ENCODE measurements at places on chromosomes 12 and 14. TPM values are rescaled to one million over a fixed set of nuclear protein-coding genes. Genes with fewer than 3 reads are reported as not detected.

VDR gene
- total RNA-seq: not detected

HDAC7 gene
- total RNA-seq: 31.7 TPM

BAZ2A gene
- total RNA-seq: 22.6 TPM

KCNMB4 gene
- 0.22 TPM for total RNA-seq

GCH1 gene
- 12.7 TPM for total RNA-seq

DNA sequence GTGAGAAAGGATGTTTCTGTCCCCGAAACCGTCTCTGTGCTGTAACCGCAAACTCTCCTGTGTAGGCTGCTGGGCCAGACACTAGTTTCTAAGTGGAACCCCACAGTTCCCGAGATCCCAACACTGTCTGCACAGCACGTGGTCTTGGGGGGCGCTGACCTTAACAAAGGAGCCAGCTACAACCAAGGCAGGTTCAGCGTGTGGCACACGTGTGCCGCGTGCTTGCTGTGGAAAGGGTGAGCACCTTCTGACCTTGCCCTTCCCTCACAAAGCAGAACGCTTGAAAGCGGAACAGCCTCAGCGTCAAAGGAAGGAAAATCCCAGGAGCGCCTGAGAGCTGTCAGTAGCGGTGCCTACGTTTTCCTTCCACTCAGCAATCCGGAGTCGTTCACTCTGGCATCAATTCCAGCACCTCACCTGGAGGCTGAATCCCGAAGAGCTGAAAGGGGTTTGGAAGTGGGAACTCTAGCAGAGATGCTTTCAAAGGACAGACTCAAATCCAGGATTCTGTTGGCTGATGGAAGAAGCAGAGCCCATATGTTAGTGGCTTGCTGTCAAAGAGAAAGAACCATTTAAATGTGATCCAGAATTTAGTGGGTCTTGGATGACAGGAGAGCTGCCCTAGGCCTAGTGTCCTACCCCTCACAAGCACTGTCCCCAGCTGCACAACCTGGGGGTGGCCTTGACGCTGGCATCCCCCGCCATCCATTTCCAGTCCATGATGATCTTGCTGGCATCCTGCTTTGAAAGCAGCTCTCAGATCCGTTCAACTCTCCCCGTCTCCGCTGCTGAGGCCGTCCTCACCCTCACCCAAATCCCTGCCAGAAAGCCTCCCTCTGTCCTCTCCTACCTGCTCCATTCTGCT, 27.1 kb downstream of the CCDC92 start:
- no peak for DNase-seq

GRCh38 chr12:53292426-53292825, 2.9 kb upstream of the PFDN5 start:
- no peak for DNase-seq

DNA sequence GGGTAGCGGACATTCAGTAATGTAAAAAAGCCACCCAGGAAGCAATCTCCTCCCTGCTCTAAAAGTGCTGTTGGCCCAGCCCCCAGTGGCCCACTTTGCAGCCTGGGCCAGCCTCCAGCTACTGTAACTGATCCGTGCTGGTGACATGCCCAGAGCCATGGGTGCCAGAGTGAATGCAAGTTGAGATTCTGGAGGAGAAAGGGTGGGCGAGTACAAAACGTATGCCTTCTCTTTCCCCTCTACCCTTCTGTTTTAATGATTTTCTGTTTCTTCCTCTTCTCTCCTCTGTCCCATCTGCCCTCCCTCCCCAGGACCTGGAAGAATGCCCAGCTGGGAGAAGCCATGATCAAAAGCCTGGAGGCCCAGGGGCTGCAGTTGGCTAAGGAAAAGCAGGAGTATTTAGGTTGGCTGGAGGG, 16.9 kb downstream of the PLEKHD1 start:
- no peak for DNase-seq

- no peak for DNase-seq
These were observed 2.3 kb downstream of the YY1 start for GRCh38 chr14:100241279-100241678.

DNA sequence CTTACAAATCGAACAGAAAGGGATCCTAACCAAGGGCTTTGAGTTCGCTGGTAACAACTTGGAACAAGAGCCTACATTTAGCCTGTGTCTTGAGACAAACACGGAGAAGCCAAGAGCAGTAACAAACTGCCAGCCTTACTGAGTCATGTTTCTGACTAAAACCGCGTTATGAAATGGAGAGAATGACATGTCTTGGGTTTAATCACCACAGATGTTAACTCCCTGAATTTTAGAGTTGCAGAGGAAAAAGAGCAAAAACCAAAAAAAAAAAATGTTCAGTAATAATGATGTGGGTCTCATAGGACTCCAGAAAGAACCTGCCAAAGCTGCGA, 1.0 kb downstream of the BLTP3B start:
- DNase-seq: peak; percentile 87

DNA sequence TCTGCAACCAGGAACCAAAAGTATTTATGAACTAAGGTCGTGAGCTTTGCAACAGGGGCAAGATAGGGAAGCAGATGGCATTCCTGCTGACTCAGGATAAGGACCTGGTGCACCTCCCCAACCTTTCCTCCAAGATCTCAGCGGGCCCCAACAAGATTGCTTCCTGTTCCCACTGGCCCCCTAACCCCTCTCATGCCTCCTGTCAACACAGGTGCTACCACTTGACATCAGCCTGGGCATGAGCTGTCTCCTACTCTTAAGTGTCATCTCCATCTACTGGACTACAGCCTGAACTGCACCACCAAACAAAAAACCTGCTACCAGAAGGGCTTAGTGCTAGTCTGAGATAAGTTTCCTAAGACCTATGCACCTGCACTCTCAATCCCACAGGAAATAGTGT, 32.7 kb downstream of the MED6 start:
- peak; percentile 64 for DNase-seq

- DNase-seq: peak; percentile 64
These were observed 37.5 kb downstream of the GALC start for GRCh38 chr14:87955501-87955900.

GRCh38 chr14:28953973-28954372, 187.4 kb downstream of the FOXG1 start:
- DNase-seq: no peak

DNA sequence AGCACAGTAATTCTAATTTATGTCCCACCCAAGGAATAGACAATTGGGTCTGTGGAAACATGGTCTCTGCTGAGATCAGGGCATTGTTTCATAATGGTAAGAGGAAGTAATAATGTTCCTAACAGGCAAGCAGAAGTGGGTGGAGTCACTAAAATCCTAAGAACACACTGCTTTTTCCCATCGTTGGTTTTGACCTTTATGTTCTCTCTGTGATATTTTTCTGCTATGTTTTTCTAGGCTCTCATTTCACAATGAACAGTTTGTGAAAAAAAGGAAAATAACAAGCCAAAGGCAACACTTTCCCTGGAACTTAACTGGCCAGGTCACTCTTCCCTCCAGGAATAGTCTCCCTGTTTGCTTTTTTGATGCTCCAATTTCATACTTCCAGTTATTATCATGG, 80.6 kb upstream of the OVCH1 start:
- peak; percentile 95 for DNase-seq

- no peak for DNase-seq
These were observed 261.7 kb downstream of the MSRB3 start for GRCh38 chr12:65540140-65540539.

- no peak for DNase-seq
These were observed 466.5 kb downstream of the PRKD1 start for GRCh38 chr14:29461101-29461500.

All from lung microvascular endothelial cell (primary cell).